ENCODE measurements at places on chromosomes 4 and X.

DNA sequence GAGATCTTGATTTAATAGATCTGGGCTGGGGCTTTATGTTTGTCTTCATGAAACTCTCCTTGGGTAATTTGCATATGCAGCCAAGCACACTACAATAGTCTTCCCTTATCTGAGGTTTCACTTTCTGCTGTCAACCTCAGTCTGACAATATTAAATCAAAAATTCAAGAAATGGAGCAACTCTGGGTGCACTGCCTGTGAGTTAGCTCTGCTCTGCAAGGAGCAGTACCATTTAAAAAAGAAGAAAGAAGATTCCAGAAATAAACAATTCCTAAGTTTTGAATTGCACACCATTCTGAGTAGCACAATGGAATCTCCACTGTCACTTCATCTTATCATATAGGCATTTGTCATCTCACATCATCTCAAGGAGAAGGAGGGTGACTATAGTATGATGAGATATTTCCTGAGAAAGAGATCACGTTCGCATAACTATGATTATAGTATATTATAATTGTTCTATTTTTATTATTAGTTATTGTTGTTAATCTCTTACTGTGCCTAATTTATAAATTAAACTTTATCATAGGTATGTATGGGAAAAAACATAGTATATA is 9.4 kb downstream of the FNIP2 start:
- DNase-seq, result no peak

- DNase-seq, result no peak
These were observed 23.3 kb downstream of the LIMCH1 start for GRCh38 chr4:41561244-41561643.

DNA sequence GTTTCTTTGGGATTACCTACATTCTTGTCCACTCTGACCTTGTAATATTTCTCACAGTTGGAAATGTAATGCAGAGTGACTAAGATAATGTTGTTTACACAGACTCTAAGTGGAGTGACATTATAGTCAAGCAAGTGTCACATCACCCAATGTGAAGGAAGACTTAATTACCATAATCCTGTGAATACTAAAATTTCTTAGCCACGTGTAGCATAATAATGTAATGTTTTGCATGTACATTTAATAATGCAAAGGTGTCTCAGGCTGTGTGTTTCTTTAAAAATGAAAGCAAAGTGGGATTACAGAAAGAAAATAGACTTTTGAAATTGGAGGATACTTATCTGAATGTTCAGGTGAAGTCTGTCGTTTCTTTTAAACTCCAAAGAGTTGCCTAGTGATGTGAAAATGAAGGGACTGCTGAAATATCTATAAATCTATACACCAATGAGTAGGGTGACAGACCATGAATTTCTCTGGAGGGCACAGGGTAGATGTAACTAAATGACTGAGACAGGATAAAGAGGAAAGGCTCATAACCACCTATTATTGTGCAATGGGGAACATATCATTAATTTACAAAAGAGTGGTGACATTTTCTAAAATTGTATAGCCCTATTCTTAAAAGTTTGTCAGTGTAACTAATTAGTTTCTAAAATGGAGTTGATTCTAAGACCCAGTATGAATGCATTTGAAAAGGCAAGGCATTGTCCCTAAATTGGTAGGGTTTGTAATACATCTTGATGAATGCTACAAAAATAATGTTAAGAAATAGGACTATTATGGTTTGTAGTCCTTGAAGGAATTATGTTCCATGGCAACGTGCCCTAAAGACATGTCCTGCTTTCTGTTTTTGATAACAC is 235.7 kb downstream of the DACH2 start:
- no peak for DNase-seq

DNA sequence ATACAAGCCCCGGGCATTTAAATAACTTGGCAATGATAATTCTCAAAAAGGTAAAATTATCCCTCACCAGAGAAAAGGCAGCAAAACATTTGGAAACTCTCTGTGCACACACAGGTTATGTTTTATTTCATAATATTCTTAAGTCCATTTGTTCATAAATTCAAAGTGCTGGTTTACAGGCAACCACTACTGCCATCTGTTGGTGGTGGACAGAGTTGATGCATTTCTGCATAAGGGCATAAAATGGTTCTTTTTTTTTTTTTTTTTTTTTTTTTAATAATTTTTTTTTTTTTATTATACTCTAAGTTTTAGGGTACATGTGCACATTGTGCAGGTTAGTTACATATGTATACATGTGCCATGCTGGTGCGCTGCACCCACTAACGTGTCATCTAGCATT is 31.5 kb upstream of the IL21 start:
- no peak for DNase-seq

DNA sequence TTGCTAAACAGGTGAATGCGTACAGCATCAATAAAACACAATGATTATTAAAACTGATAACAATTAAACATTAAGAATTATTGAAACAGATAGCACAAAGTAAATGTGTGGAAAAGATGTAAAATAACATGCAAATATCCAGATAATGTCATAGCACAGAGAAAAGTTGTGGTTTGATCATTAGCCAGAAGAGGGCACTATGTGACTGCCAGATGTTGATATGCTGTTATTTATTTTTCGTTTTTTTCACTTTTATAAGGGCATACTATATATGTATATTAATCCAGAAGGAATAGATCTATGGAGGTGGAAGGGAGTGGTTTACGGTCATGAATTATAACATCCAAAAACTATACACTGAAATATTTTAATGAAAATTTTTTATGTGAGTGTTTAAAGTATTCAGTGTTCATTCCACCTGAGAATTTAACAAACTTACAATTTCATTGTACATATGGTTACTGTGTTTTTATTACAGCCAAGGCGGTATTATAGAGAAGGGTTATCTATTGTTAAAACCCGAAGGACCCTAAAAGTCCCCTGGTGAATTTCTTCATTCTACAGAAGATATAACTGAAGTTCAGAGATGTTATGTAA is 211.9 kb upstream of the UGT8 start:
- DNase-seq, result no peak

DNA sequence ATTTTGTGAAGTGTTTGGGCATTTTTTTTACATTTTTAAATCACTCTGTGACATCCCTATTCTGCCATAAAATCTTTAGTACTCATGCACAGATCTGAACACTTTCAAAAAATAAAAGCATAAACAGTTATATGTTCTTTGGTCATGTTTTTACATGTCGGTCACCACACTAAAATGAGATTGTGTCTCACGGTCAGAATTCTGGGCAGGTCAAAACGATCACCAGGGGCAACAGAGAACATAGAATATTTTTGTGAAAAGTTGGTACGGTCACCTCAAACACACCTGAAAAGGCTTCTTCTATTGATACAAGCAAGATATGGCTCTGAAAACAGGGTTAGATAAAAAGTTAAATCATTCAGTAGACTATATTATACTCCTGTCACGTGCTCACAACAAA is 189.1 kb downstream of the PDGFC start:
- DNase-seq, result no peak

DNA sequence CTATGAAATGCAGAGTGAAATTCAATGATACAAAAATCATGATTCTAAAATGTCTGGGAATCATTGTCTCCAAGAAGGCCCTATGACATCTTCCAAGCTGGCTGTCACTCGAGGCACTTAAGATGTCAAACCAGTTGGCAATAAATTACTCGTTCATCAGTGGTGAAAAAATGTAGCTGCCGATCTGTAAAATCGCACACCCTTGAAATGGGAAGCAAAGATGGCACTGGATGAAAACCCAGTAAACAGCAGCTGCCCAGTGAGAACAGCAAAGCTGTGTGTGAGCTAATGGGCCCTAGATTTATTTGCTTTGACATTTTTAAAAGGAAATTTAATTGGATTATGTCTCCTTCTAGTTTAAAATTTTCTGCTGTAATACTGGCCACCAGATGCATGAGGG is 181.9 kb upstream of the NDP start:
- DNase-seq, result no peak

DNA sequence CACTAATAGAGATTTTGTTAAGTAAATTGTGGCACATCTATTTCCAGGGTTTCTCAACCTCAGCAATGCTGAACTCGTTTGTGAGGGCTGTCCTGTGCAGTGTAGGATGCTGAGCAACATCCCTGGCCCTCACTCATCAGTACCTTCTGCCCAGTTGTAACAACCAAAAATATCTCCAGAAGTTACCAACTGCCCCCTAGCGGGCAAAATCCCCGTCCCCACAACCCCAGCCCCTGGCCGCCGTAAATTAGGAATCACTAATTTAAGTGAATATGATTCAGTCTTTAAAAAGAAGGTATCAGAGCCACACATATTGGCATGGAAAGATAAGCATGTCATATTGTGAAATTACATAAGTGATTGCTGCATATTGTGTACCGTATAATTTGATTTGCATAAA is 123.4 kb downstream of the ASB9 start:
- DNase-seq, result no peak

- DNase-seq, result no peak
These were observed 175.5 kb upstream of the GPRIN3 start for GRCh38 chr4:89482926-89483595.

DNA sequence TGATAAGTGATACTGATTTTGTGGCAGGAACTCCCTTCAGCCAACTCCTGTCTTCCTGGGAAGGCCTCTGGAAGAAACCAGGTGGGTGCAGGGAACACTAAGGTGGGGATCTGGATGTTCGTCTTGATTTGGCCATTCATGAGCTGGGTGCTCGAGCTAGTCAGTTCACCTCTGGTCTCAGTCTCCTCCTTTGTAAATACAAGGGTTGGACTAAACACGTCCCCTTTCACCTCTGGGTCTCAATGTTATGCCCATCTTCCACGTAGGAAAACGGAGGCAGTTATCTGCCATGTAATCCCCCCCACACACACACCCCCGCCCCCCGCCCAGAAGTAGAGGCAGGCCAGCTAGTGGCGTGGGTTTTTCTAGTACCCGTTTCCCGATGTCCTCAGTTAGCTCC is 4.1 kb upstream of the RS1 start:
- DNase-seq, result no peak

DNA sequence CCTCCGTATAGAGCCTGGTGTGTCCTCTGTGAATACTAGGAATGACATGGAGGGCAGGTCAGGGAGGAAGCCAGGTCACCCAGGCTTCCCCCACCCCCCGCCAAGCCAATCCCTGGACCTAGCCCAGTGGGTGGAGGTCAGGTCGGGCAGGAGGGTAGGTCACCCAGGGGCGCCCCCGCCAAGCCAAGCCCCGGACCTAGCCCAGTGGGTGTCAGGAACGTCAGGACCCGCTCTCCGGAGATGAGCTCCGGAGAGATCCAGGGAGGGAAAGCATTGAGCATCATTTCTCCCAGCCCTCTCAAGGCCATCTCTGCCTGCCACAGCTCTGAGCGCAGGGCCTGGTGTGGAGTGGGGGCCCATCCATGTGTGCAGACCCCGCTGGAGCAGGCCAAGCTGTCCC is 48.6 kb downstream of the WFS1 start:
- no peak for DNase-seq

- no peak for DNase-seq
These were observed 128.4 kb downstream of the REELD1 start for GRCh38 chr4:146342600-146343192.
